ENCODE measurements at places on chromosomes 4 and X. TPM values are rescaled to one million over a fixed set of nuclear protein-coding genes. Genes with fewer than 3 reads are reported as not detected.

DNA sequence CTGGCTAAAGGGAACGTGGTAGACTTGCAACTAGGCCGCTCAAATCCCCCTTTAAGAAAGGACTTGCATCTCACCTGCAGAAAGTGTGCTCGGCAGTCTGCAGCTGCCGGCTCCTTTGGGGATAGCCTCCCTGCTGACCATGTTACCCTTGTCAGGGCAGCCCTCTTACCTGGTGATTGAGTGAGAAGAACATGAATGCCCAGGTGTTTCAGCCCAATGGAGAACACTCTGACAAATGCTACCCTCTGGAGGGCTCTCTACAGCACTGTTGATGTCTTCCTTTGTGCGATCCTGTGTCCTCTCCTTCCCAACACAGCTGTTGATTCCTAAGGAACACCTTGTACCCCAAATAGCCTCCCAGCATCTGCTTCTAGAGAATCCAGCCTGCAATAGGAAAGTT, 178.7 kb upstream of the LDB2 start:
- no peak for DNase-seq

GRCh38 chr4:114615435-114615834, 16.8 kb downstream of the UGT8 start:
- no peak for DNase-seq

- no peak for DNase-seq
These were observed 80.8 kb downstream of the HMGN5 start for GRCh38 chrX:81120936-81121371.

DNA sequence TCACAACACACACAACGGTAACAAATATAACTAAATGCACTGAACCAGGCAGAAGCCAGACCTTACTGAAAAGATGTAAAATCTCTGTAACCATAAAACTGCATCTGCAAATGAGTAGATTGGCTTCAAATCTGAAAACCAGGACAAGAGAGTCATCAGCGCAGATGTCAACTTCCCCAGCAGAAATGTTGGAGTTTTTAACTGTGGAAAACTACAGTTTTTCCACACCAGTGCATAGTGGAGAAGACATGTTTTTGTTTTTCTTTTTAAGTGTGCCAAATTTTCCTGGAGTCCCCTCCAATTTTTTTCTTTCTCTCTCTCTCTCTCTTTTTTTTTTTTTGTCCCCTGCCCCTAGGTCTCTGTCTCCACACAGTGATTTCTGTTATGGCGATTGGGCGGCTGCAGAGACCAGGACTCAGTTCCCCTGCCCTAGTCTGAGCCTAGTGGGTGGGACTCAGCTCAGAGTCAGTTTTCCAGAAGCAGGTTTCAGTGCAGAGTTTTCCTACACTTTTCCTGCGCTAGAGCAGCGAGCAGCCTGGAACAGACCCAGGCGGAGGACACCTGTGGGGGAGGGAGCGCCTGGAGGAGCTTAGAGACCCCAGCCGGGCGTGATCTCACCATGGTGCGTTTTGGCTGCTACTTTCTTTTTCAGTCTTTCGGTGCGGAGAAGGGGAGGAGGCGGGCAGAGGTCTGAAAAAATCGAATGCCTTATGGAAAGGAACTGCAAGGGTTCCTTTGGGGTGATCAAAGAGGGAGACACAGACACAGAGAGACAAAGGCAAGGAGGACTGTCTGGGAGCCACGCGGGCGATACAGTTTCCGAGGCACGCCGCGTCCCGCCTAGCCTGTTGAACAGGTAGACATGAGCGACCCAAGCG, at the start of gene GUCY1A1:
Gene GUCY1A1, plus strand, starts transcription at position 505 of the 878 bp plus-strand sequence. CDS start 30,020 bp downstream, outside the sequence.
- no peak for DNase-seq

DNA sequence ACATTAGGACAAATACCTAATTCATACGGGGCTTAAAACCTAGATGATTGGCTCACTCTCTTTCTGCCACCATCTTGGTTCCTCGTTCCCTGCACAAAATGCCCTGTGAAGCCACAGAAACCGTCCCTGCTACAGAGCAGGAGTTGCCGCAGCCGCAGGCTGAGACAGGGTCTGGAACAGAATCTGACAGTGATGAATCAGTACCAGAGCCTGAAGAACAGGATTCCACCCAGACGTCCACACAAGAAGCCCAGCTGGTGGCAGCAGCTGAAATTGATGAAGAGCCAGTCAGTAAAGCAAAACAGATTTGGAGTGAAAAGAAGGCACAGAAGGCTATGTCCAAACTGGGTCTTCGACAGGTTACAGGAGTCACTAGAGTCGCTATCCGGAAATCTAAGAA, 34.3 kb downstream of the TRIM61 start:
- no peak for DNase-seq

- no peak for DNase-seq
These were observed 13.7 kb upstream of the TLR8 start for GRCh38 chrX:12892716-12893115.

GRCh38 chr4:8394806-8395205, 45.7 kb downstream of the ACOX3 start:
- DNase-seq, result no peak

DNA sequence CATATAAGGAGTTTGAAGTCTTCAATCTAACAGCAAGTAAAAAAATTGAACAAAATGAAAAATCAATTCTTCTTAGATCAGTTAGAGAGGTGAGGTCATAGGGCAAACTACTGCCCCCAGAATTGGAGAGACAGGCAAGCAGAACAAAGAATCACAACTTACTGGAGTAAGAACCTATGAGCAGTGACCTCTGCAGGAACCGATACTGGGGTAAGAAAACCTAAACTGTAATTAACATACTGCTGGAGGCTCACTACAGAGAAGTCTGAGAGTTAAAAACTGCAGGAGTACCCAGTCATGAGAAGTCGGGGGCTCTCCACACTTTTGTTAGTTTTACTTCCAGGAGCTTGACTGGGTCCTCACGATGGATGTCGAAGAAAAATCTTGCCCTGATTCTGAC, 16.0 kb downstream of the CLDN22 start:
- DNase-seq, result no peak

DNA sequence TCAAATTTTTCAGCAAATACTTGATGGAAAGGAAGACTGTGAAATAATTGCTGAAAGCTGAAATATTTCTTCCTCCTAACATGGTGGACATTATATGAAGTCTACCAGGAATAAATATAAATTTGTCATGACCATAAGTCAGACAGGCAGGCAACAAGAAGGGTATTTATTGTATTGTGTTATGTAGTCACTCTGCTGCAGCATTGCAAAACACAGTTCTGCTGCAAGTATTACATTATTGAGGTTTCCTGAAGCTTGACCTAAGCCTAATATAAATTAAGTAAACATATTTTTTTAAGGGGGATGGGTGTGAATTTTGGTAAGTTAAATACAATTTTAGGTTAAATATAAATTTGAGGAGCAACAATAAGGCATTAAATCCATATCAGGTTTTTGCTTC, 60.2 kb upstream of the MAOA start:
- DNase-seq, result no peak

- no peak for DNase-seq
These were observed 64.2 kb upstream of the TTC29 start for GRCh38 chr4:147009875-147010274.

DNA sequence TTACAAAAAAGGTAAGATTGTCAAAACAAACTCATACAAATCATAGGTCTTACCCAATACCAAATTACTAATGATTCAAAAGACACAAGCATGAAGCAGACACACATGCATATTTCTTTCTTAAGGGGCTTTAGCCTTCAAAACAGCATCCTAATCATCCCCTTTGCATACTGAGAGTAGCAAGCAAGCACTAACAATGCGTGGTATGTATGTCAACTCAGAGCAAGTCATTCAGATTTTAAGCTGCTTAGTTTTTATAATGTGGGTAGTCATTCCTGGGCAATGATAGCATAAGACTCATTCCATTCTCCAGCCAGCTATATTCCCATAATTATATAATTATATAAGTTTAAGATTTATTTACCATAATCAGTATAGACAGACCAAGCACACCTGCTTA, 219.6 kb downstream of the DKK2 start:
- no peak for DNase-seq

DNA sequence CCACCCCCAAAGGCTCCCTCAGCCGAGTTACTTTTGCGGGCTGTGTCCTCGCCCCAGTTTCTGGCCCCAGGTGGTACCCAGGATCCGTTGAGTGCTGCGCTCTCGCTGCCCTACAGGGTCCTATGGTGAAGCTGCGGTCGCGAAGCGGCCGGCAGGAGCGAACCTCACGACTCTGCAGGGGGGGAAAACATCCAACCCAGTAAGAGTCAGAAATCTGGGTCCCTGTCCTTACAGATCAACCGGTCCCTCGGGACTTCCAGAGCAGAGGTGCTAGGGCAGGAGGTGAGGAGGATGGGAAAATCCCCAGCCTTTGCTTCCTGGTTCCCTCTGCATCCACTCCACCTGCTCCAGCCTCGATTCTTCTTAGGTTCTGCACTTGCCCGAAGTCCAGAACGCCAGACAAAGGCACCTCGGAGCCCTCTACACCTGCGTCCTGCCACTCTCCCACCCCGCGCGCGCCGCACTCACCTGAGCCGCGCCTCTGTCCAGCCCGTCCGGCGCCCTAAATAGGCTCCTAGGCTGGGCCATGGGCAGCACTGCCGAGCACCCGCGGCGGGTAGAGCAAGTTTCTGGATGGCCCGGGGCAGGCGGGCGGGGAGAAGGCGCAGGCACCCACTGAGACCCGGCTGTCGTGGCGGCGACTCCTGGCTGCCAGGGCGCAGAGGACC, at the start of gene HS3ST1:
Gene HS3ST1, minus strand, starts transcription at position 664 of the 668 bp plus-strand sequence. CDS start 28,889 bp downstream, outside the sequence.
- no peak for DNase-seq

The AWAT2 gene
- not detected for total RNA-seq

- DNase-seq, result no peak
These were observed 2289.6 kb downstream of the ARAP2 start for GRCh38 chr4:33954759-33955158.

DNA sequence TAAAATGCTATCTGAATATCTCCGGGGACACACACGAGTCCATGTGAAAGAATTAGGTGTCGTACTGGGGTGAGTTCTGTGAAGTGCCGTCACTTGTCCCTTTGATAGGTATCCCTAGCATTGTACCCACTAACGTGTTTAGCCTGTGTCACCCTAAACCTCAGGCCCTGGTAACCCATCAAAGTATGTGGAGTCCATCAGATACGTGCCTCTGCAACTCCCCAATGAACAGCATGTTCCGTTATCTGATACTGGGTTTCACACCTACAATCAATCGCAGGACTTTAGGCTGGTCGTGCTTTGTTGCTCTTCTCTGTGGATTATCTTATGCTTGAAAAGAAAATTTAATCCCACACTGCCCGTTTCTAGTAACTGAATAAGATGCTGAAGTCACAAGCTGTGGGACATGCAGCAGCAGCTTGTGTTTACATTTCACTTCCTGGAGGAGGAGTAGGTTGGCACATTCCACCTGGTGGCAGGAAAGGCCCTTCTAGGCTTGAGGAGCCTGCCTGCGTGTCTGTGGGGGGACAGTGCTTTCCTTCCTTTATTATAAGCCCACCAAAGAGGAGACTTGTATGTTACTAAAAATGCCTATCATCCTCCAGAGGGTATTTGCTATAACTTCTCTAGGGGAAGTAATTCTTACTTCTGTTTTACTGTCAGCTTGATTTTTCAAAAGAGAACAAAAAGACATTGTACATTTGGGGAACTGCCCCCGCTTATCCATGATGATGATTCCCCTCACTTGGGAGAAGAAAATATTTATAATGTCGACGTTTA, 127.2 kb downstream of the FNIP2 start:
- DNase-seq, result peak; percentile 45

- peak; percentile 66 for DNase-seq
These were observed 12.1 kb upstream of the CC2D2A start for GRCh38 chr4:15457406-15458201.

The ASB9 gene
- not detected for total RNA-seq

- no peak for DNase-seq
These were observed 355.7 kb downstream of the ADGRL3 start for GRCh38 chr4:61555789-61556188.

DNA sequence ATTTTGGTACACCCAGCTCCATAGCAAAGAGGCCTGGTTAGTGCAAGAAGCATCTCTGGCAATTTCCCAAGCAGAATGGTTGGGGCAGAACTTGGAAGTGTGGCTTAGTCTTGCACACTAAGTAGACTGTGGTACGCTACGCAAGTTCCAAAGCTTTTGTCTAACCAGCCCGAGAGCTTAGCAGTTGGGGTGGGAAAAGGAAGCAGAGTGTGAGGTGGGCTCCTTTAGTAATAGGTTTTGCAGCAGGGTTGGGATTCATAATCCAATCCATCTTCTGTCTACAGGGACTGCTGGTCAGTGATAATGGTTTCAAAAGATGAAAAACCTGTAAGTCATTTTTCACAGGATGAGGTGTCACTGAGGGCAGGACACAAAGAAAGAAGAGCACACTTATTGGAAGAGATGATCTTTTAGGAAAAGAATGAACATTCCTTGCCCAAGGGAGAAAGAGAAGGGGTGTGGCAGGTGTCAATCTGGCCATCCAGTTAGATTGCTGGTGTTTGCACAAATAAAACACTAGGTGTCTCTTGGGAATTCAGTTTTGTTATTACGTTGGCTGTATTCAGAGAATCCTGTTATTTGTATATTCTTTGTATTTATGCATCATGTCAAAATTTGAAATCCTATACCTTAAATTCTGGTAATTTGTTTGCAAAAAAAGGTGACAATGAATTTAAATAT, 244.3 kb downstream of the GPAT3 start:
- no peak for DNase-seq

DNA sequence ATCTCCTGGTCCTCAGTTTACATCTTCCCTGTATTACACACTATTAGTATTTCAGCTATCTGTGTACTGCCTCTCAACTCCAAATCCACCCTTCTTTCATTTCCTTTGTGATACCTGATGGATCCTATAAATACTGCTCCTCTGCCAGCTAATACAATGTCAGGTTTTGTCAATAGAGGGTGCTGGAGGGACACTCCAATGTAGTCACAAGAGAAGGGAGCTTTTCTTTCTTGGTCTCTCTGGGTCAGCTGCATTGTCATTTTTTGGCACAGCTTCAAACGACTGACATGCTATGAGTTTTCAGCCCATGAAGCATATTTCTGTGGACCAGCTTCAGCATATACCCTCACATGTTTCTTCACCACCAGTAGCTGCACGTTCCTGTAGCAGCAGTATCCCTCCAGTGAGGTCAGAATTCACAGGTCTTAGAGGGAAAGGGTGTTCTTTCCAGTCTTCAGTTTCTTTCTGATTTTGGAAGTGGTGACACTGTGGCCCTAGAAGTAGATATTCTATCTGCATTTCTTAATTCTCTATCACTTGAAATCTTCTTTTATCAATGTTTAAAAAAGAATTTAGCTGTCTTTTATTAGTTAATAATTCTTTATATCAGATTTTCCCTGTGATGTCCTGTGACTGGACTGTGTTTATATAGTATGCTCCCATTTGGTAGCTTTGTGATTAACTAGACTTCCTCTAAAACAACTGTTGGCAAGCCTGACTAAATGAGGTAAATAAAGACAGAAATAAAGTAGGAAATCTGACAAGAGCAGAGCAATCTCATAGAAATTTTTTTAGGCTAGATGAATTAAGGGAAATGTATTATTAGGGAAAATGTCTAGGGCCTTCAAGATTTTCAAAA, 60.6 kb downstream of the GABRA2 start:
- DNase-seq, result no peak
